ENCODE measurements at places on chromosomes 2 and 18.
A peak's percentile ranks its signal among the peaks of the same experiment; 100 is the strongest.

DNA sequence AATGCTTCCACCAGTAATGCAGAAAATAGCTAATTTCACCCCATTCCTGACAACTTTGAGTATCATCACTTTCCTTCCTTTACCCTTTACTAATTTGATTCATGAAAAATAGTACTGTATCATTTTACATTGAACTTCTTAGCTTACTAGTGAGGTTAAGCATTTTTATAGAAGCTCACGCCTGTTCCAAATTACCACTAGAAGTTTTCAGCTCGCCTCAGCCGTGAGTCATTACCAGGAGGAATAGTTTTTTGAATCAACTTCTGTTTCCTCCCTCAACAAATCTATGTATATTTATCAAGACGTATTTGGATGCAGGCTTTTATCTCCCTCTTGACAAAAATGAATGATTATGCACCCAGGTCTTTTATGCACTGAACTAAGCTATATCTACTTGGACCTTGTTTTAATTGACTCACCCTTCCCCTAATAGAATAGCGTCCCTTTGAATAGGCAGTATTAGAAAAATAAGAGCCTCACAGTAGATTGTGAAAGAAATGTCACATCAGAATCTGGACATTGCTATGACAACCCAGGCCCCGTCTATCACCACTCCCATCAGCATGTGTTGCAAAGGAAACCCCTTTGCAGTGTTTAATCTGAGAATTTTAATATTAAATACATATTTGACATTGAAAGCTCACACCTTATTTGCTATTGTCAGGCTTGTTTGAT, 207.4 kb upstream of the NRP2 start:
- DNase-seq = no peak

GRCh38 chr18:35778850-35779627, 193.4 kb upstream of the RMP24 start:
- no peak for DNase-seq

DNA sequence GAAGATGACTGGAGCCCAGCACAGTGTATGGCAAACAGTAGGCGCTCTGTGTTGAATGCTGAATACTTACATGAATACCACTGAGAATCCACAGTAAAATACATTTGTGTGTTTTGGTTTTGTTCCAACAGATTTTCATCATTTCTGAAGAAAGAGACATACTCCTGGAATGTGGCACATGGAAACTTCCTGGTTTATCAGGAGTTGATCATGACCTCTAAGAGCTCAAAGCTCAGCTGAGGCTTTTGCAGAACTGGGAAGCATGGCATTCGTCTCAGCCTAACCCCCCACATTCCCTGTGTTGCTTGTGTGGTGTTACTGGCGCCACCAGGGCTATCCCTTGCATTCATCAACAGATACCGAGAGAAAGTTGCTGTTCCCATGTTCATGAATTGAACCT, 316.9 kb upstream of the REV1 start:
- DNase-seq = no peak

- no peak for DNase-seq
These were observed 31.1 kb downstream of the SPATS2L start for GRCh38 chr2:200337621-200338020.

DNA sequence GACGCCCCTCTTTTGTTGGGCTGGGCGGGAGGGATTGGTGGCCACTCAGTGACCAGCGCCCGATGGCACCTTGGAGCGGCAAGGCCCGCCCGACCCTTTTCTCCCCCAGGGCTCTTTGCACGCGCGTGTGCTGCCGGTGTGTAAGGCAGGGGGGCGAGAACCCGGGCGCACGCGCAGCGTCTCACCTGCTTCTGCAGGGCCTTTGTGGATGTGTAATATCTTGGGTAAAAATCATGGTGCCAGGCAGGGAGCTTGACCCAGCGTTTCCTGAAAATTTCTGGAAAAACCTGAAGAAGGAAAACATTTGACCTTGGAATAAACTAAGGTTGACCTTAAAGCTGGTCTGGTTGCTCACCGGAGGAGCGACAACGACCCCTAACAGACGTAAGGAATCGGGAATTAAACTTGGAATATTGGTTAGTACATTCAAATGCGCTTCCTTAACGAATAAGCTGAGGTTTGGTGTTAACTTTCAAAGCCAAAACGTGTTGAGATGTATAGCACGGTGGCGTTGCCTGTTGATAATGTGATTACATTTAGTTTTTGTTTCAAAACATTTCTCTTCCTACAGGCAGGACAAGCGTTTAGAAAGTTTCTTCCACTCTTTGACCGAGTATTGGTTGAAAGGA, 438 bp downstream of the HSPE1 start:
- no peak for DNase-seq

- peak; percentile 14 for DNase-seq
These were observed 277.9 kb downstream of the GULP1 start for GRCh38 chr2:188569431-188570165.

DNA sequence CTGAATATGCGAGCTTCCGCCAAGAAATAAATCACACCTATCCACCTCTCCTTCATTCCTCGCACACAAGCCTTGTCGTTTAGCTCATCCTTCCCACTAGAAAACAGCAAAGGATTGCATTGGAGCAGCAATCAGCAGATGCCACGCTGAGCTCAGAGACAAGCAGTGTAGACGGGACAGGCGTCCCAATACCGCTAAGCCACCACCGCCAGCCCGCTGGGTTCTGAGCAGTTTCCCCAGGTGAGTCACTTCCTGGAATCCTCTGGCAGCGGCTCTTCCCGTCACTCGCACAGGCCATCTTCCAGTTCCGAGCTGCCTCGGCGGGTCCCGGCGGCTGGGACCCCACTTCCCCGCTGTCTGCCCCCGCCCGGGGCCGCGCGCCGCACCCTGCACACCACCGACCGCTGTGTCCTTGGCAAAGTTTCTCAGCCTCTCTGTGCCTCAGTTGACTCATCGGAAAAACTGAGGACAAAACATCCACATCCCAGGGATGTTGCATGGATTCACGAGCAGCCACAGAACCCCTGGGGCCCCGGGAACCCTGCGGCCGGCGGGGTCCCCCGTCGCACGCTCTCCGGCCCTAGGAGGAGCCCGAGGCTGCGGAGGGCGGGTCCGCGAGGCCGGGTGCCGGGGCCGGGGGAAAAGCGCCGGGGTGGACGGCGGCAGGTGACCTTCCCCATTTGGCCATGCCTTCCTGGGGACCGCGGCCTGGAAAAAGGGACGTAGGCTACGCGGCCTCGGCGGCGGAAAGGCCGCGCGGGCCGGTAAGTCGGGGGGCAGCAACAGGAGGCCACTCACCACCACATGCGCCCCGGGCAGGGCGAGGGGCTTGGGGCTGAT, 573 bp downstream of the KDSR start:
- peak; percentile 16 for DNase-seq

- DNase-seq = no peak
These were observed 68.0 kb upstream of the KLF7 start for GRCh38 chr2:207233731-207234130.

All from BE2C (cell line).